ENCODE measurements at places on chromosomes 3 and 15.
A peak's percentile ranks its signal among the peaks of the same experiment; 100 is the strongest.

DNA sequence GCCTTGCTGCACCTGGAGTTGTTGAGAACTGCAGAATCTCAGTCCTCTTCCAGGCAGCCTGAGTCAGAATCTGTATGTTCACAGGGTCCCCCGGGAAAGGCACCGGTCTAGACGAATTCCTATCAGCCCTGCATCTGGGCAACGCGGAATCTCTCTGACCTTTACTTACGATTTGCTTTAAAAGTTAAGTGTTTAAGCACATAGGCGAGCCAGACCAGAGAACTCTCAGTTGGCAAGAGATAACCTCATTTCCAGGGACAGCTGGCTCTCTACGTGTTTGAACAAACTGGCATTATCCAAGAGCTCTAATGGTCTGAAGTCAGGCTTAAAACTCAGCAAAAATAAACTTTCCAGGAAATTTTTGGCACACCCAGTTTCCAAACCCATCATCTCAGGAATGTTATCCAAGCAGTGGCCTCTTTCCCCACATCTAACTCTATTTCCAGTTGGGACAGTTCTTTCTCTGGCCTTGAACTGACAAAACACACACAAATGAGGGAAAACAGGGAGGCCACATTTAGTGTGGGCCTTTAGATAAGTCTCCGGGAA, 53.4 kb downstream of the HES1 start:
- DNase-seq, result peak; percentile 62

GRCh38 chr3:182979674-182980191, 605 bp downstream of the DCUN1D1 start:
- DNase-seq, result no peak

DNA sequence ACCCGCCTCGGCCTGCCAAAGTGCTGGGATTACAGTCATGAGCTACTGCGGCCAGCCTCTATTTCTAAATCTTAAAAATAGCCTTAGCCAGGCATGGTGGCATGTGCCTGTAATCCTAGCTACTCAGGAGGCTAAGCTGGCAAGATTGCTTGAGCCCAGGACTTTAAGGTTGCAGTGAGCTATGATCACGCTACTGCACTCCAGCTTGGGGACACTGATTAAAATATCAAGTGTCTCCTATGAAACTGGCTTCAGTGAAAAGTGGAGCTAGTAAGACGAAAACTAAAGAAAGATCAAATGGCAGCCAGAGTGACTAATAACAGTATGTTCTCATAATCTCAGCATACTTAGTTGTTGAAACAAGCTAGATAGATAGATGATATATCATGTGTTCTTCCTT, 112.5 kb downstream of the STT3B start:
- DNase-seq, result peak; percentile 15

DNA sequence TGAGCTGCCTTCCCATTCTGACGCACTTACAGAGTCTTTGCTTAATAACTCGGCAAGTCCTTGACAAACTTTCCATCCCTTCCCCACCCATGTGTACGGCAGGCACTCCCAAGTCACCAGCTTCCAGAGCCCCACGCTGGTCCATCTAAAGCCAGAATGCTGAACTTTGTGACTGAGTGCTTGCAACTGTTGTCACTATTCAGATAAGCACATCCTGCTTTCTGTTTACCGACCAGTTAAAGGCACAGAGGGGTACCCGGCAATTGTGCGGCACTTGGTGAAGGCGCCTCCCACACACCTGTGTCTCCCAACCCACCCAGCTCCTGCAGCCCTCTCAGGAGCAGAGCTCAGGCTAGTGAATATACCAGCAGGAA, 430.6 kb downstream of the FOXP1 start:
- DNase-seq, result no peak

- no peak for DNase-seq
These were observed 77.9 kb downstream of the SPSB4 start for GRCh38 chr3:141129049-141129448.

DNA sequence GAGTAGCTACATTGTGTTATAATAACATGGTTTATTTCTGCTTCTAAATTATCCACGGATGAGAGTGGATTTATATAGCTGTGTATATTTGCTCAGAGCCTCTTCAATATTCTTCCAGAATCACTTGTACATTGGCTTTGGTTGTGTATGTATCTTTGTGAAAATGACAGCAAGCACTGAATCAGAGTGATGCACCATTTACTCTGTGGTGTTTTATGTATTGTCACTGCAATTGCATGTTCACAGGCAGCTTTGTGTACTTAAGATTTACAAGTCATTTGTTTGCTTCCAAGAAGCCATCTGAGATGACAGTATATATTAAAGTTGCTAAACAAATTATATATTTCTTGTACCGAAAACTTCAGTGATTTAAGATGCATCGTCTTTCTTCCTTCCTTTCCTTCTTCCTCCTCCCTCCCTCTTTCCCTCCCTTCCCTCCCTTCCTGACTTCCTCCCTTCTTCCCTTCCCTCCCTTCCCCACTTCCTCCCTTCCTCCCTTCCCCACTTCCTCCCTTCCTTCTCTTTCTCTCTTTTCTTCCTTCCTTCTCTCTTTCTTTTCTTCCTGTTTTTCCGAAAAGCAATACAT, 362.3 kb upstream of the GOLIM4 start:
- DNase-seq, result no peak

- DNase-seq, result no peak
These were observed 15.1 kb downstream of the ESYT3 start for GRCh38 chr3:138449490-138449889.

DNA sequence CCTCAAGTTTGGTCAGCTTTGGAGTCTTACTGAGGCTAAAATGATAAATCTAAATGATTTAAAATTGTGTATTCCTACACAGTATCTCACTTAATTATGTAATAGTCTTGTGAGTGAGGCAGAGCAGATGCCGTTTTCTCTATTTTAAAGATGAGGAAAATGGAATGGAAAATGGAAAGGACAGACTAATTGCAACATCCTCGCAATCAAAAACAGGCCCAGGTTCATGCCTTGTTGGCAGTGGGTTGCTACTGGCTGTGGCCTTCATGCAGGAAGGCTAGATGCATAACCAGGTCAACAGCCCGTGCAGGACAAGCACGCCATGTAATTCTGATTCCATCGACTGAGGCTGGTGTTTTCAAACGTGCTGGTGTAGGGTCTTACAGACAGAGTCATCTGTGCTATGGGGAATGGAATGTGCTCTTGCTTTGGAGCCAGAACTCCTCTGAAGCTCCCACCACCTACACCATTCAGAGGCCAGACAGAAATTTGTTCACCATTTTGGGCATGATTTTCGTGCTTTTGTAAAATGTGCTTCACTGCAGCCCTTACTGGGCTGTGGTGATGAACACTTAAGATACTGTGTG, 37.9 kb downstream of the MLH1 start:
- peak; percentile 23 for DNase-seq

DNA sequence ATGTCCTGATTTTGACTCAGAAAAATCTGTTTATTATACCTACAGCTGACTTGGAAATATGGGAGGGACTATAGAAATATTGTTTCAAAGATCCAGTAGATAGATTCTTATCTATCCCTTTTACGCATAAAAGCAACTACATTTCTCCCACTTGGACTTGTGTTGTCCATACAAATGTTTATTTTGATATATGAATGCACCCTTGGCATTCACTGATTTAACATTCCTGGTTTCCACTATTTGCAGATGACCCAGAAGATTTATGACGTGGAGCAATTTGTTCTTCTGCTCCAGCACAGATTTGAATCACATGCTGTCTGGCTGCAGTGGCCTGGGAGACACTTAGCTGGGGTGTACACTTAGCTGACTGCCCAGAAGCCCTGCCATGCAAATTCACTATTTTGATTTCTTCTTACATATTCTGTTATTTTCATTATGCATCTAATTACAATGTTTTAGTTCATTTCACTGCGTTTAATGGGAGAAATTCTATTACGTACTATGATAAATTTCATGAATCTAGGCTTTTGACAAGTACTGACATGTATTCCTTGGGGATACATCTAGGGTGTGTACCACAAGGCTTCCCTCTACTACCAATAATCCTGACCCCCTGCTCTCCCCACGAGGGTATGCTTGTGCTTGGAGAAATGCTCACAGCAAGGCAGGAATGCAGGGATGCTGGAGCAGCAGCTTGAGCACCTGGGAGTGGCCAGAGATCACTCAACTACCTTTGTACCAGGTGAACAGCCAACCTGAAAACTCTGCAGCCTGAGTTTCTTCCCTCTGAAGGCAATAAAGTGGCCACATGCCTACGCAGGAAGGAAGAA, 223.6 kb upstream of the TBL1XR1 start:
- DNase-seq, result peak; percentile 41

- DNase-seq, result no peak
These were observed 173.1 kb upstream of the CHRNA7 start for GRCh38 chr15:31857194-31857593.

DNA sequence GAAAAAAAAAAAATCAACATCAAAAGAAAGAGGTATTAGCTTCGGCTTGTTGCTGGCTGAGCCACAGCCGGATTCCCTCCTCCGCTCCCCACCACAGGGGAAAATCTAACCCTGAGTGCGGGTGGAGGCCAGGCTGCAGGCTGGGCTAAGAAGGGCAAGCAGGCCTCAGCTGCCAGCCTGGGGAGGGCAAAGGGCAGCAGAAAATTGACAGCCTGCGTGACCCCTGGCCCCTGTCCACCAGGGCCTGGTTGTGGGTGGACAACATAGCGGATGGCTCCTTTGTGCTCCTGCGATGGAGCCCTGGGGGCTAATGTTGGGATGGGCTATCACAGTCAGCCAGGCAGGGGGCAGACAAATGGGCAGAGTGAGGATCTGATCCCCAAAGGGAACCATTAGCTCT, 25.4 kb downstream of the CACNA2D2 start:
- no peak for DNase-seq

GRCh38 chr3:29695643-29696198, 414.9 kb downstream of the RBMS3 start:
- peak; percentile 97 for DNase-seq

- no peak for DNase-seq
These were observed 39.0 kb downstream of the UNC13C start for GRCh38 chr15:54017251-54017650.

DNA sequence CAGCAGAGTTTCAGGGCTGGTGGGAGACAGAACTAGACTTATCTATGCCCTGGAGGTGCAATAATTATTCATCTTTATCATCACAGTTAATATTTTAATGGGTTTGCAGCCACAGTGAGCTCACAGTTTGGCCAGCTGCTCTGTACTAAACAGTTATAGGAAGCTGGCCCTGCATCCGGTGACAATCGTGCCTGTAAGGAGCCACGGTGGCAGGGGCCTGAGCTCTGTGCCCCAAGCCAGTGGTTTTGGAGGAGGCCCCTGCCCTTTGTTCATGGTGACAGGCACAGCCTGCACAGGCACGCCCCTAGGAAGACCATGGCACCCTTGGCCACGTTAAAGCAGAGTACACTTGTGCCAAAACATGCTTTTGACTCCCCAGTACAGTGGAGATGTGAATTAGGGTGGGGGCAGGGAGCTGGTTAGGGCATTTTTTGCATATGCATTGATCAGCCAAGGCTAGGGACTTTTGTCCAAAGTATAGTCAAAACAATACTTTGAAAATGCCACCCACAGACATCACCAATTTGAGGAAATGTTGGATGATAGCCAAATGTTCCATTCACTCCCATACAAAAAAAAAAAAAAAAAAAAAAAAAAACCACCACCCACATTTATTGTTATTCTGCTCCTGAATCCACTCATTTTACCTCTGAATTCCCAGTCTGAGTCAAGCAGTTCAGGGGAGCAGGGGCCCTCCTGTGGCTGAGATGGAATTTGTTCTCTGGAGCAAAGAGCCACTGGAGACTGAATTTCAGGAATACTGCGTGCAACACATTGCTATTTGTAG, 3.4 kb upstream of the RFTN1 start:
- peak; percentile 72 for DNase-seq

DNA sequence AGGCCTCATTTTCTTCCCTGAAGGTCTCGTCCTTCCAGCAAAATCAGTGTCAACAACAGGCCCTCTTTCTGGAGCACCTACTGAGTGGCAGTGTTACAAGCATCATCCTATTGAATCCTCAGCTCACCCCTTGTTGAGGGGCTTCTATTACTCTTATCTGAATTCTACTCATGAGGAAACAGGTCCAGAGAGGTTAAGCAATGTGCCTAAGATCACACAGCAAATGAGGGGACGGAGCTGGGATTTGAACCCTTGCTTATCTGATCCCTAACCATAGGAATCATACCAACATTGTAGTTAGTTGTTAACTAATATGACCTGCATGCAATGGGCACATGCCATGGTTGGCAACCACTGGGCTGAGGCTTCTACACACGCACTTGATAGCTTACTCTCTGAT, 63.0 kb downstream of the SLC6A6 start:
- DNase-seq, result no peak

GRCh38 chr3:15347063-15347736, 14.8 kb upstream of the SH3BP5 start:
- DNase-seq, result no peak

GRCh38 chr3:43181202-43181821, 75.4 kb upstream of the POMGNT2 start:
- no peak for DNase-seq

DNA sequence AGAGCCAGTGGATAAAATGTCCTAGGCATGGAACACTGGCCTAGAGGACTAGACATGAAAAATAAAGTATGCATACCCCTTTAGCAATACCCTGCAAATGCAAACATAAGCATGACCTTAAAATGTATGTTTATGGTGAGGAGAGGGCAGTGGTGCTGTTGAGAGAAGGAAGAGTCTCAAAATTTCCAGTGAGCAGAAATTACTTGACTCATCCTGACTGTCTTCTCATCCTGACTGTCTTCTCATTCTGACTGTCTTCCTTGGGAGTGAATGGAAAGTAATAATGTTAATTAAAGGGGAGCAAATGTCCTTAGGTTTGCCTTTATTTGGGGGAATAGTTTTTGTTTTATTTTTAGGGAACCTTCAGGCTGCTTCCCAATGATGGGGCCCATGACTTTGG, 121.5 kb upstream of the GALNT15 start:
- no peak for DNase-seq

- no peak for DNase-seq
These were observed 435.9 kb downstream of the NR2F2 start for GRCh38 chr15:96766366-96766765.

- no peak for DNase-seq
These were observed 511.3 kb downstream of the EDEM1 start for GRCh38 chr3:5698851-5699250.

DNA sequence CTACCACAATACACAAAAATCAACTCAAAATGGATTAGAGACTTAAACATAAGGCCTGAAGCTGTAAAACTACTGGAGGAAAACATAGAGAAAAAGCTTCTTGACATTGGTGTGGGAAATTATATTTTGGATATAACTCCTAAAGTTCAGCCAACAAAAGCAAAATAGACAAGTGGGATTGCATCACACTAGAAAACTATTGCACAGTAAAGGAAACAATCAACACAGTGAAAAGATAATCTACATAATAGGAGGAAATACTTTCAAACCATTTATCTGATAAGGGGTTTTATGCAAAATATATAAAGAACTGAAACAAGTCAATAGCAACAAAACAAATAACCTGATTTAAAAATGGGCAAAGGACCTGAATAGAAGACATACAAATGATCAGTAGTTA, 37.6 kb upstream of the TP63 start:
- DNase-seq, result peak; percentile 79

DNA sequence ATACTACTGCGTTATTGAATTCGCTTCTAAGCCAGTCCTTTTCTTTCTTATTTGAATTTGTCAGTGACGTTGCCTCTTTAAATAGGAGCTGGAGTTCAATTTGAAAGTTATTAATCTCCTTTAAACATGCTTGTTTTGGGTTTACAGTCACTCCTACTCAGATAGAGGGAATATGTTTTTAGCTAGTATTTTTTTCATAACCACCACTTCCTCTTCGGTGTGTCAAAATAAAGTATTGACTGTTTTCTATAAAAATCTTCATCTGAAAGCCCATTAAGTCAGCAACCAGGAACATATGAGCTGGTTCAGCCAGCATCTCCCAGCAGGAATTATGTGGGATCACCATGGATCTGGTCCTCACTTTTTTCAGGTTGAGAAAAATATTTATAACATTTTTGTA, 772.9 kb downstream of the DIPK2A start:
- DNase-seq, result no peak

All from cardiac fibroblast (primary cell).